ENCODE measurements at places on chromosomes 1 and 21.

- no peak for DNase-seq
These were observed 45.9 kb downstream of the CDC42BPA start for GRCh38 chr1:227272428-227272827.

DNA sequence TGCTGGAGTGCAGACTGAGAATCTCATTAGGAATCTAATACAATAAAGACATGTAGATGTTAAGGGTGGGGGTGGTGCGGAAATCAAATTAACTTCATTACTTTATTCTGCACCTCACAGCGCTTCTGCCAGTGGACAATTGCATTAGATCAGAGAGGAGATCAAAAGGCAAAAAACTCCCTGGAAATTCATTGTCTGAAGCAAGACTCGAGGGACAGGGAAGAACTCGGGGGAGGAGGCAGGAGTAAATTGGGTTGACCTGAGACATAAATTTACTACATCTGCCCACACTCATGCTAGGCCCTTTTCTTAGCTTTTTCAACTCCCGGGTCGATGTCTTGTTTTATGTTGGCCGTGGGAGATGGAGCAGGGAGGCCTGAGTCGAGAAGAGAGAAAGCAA lies 315.4 kb downstream of the SPATA17 start:
- no peak for DNase-seq

- no peak for DNase-seq
These were observed 178.7 kb downstream of the HIVEP3 start for GRCh38 chr1:41740058-41740457.

- no peak for DNase-seq
These were observed 19.5 kb downstream of the PADI2 start for GRCh38 chr1:17099616-17100340.

DNA sequence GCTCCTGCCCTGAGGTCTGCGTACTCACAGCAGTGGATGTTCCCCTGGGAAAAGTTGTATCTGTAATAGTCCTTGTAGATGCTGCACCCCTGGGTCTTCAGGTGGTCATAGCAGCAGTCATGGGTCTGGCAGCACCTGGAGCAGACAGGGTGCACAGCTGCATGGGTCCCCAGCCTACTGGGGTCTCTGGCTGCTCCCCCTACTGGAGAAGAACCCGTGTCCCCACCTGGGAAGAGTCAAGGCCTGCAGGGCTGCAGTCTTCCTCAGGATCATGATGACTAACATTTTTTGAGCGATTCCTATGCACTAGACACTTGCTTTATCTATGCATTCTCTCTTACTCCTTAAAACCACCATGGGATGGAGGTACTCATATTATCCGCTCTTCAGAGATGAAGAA lies 3.9 kb downstream of the PLA2G2D start:
- DNase-seq: no peak

DNA sequence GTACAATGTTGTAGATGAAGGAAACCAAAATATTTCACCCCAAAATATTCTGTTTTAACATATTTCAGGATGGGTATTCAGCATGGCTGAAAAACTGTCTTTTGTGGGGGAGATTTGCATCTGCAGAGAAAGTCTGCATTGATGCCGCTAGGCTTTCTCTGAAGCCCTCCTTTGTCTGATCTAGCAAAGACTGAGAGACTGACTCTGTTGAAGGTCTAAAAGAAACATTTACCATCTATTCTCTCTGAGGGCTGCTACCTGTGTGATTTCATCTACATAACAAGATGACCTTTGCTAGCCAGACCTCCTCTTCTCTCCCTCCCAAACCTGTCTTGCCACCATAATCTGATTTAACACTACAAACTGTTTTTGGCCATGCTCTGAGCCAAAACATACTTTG lies 12.4 kb upstream of the MT1HL1 start:
- DNase-seq: no peak

GRCh38 chr1:104853276-104853675 lies 1103.6 kb downstream of the AMY1C start:
- DNase-seq: no peak

DNA sequence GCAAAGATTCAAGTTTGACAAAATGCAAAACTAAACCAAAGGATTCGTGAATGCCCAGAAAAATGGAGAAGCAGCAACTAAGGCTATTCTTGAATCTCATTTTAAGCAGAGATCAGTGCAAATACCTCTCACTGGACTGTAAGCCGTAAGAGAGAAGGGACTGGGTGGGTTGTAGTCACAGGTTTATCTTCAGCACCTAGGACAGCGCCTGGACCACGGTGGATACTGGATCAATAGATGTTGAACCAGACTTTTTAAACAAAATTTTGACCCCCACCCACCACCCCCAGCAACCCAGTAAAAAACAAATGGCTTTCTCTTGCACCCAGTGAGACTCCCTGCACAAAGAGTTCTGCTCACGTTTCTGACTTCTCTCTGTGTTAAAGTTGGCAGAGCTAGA lies 347.1 kb downstream of the AJAP1 start:
- DNase-seq: no peak

GRCh38 chr1:55774446-55774845 lies 559.3 kb upstream of the USP24 start:
- DNase-seq: no peak

- DNase-seq: no peak
These were observed 32.1 kb downstream of the TESK2 start for GRCh38 chr1:45458894-45459293.

- no peak for DNase-seq
These were observed 104.4 kb downstream of the UCHL5 start for GRCh38 chr1:192954705-192955265.

GRCh38 chr1:15288173-15288926 lies 41.3 kb downstream of the FHAD1 start:
- DNase-seq: no peak

- no peak for DNase-seq
These were observed 39.7 kb downstream of the C21orf91 start for GRCh38 chr21:17779496-17779895.

GRCh38 chr1:165942927-165943597 lies 115.6 kb downstream of the UCK2 start:
- no peak for DNase-seq

GRCh38 chr1:12438349-12438924 lies 179.6 kb downstream of the DHRS3 start:
- DNase-seq: no peak

DNA sequence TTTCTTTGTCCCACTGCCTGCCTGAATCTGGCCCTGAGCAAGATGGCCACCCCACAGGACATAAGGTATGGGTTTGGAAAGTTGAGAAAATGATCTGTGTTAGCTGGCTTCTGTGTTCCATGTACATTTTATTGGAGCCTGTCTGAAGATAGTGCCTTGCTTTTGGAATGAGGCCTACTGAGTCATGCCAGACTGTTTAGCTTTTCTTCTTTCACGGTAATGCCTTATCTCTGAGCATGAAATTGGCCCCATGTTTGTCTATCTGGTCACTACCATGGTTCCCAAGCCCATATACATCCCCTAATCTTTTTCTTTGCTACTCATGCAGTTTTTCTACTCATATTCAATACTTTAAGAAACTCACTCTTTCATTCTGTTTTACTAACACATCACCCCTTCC lies 85.1 kb upstream of the LMO4 start:
- no peak for DNase-seq

DNA sequence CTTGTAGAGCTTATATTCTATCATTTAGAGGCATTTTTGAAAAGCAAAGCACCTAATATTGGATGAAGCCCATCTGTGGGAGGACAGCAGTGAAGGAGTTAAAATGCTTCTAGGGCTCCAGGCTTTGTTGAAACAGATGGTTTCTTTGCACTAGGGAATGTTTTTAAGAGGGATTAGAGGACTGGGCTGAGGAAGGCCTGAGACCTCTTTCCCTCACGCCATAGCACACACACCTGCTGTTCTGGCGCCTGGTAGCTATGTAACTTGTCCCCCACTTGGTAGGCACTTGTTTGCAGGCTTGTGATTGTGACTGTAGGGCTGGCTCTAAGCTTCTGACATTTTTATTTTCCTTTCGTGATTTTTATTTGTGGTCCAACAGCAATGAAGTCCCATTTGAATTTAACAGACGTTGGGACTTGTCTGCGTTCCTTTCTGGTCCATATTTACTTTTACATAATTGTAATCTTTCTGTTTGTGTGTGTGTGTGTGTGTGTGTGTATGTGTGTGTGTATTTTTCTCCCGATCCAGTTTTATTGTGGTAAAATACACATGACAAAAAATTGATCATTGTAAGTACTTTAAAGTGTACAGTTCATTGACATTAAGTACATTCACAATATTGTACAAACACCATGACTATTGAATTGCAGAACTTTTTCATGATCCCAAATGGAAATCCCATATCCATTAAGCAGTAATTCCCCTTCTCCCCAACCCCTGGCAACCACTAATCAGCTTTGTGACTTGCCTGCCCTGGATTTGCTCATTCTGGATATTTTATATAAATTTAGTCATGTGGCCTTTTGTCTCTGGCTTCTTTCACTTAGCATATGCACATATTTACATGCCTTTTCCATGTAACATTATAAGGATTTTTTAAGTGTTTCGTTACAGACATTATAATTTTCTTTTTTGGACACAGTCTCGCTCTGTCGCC lies 33.5 kb upstream of the MACF1 start:
- DNase-seq: no peak

GRCh38 chr1:184143449-184143848 lies 91.9 kb downstream of the TSEN15 start:
- no peak for DNase-seq

DNA sequence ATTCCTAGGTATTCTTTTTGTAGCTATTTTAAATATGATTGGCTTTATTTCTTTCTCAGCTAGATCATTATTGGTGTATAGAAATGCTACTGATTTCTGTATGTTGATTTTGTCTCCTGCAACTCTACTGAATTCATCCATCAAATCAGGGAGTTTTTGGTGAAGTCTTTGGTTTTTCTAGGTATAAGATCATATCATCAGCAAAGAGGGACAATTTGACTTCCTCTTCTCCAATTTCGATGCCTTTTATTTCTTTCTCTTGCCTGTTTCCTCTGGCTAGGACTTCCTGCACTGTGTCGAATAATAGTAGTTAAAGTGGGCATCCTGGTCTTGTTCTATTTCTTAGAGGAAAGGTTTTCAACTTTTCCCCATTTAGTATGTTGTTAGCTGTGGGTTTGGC lies 27.5 kb upstream of the PRKACB start:
- no peak for DNase-seq

DNA sequence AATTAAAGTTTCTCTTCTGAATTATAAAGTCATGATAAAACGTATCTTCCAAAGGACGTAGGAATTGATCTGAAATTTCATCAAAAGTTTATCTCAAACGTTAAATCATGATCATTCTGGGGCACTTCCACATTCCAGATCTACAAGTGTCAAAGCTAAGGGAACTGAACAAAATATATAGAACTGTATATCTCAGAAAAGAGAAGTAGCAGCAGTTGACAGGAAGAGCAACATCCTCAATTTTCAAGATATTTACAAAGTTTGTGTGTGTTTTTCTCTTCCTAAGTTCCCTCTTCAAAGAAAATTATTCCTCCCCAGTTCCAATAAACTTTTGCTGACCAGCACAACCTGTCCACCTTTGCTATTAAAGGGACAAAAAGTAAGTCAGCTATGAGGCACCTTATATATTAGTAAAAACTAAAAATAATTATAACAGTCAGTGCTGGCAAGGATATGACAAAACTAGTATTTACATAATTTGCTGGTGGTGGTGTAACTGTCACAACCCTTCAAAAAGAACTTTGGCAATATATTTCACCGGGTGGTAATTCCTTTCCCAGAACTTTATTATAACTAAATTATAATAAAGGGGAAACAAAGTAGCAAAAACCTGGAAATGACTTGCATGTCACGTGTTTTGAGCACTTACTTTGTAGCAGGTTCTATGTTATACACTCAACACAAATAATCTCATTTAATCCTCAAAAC lies 38.5 kb upstream of the EYA3 start:
- no peak for DNase-seq

GRCh38 chr1:33225586-33225985 lies 30.7 kb upstream of the ZNF362 start:
- no peak for DNase-seq

DNA sequence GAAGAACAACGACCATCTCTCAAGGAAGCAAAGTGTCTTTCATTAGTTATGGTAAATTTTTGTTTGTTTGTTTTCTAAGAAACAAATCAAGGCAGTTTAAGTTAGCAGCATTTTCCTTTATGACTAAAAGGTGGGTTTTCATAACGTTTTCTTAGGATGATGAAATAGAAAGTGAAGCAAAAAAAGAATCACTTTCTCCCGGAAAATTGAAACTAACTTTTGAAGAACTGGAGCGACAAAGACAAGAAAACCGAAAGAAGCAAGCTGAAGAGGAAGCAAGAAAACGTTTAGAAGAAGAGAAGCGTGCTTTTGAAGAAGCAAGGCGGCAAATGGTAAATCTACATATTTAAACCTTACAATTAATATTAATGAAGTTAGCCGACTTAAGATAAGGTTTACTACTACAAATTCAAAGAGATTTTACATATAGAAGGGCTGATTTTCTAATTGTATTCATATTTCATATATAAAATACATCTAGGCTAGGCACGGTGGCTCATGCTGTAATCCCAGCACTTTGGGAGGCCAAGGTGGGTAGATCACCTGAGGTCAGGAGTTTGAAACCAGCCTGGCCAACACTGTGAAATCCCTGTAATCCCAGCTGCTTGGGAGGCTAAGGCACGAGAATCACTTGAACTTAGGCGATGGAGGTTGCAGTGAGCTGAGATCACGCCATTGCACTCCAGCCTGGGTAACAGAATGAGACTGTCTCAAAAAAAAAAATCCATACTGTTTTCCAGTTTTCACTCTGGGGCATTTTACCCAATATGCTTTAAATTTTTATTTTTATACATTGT lies 38.3 kb downstream of the NEXN start:
- DNase-seq: no peak

GRCh38 chr1:97680894-97681293 lies 239.9 kb downstream of the DPYD start:
- DNase-seq: no peak

DNA sequence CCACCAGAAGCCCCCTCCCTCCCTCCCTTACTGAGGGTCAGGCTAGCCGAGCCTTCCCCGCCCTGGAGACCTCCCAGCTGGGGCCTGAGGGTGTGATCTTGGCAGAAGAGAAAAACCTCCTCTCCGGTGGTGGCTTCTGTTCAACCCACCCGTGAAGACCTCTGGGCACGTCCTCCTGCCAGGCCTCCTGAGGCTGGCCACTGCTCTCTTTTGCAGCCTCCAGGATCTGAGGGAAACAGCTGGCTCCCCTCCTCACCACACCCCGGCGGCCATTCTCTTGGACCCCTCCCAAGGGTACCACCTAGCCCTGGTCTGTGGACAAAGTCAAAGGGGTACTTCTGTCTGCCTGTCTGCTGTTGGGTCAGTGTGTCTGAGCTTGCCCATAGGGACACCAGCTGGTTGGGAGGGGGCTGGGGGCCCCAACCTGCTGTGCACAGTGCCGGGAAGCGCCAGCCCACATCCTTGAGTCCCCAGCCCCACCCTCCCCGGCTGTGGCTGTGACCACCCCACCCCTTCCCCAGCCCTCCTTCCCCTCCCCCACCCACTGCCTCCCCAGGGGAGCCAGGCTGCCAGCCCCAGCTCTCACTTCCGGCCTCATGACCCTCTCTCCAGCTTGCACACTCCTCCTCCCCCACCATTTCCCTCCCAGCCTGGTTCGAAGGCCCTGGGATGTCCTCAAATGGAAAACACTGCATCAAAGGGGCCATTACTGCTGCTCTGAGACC lies 48.1 kb downstream of the AHDC1 start:
- no peak for DNase-seq
